ENCODE measurements at places on chromosomes 1 and 21.

DNA sequence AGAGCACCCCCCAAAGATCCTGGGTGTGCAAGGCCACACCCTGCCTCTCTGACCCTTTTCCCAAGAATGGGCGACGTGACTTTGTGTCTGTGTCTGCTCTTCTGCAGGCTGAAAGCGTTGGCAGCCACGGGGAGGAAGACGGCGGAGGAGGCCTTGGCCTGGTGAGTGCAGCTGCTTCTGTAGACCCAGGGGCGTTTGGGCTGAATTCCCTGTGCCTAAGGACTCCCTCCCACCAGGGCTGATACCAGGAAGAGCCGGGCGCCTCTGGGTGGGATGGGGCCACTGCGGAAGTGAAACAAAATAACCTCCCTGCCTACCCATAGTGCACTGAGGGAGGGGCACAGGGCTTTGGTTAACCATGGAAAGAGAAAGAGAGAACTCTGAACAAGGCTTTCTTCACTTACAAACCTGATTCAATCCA, 2.5 kb downstream of the UBASH3A start:
- DNase-seq: no peak

DNA sequence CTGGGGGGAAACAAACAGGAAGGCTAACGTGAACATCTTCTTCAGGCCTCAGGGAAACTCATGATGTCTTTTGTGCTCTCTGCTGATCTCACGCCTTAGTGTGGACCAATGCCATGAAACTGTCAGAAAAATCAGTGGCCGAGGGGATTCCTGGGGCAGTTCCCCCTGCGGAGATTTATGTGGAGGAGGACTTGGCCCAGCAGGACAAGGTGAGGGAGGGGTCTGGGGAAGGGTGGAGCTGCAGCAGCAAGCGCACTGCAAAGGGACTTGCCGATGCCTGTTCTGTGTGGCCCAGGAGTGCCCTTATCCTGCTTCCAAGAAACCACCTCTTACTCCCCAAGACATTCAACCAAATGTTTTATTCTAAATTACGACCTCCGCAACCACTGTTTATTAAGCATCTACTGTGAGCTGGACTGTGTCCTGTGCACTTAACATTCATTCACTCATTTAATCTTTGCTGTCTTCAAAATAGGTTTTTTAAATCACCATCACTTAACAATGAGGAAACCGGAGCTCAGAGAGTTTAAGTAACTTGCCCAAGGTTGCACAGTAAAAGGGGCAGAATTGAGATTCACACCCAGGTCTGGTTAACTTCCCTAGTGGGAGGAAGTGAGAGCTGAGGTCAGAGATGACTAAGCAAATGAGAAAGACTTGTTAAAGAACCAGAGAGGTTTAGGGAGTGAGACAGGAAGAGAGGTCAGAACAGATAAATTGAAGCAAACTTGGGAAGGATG, 49.7 kb downstream of the FHAD1 start:
- no peak for DNase-seq

GRCh38 chr1:188904201-188904600, 1573.5 kb downstream of the BRINP3 start:
- no peak for DNase-seq

DNA sequence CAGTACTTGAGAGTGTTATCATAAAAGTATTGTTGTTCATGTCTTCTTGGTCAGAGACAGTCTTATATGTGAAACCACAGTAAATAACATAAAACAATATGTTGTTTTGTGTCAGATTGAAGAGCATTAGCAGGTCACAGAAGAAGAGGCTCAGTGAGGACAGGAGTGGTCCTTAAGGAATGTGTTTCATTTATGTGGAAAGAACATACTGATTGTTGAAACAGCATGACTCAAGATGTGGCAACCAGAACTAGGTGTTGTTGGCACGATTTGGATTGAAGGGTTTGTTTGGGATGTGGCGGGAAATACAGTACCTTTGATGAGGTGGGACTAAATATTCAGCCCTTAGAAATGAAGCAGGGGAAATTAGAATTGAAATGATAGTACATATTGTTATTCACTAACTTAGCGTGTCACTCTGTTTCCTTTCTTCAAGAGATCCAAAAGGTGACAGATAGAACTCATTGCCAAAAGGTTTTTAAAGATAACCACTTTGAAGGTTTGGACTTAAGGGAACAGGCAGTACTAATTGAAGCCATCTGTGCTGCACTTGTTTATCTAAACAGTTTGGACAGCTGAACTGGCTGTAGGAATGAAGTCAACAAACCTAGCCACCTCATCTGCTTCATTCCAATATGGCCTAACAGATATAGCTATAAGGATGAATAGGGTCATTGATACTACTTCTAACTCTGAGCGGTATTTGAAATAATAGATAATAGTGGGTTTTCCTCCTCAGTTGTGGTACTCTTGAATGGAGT, 14.4 kb downstream of the RALGPS2 start:
- DNase-seq: no peak

GRCh38 chr1:43952731-43953346, 6.1 kb downstream of the IPO13 start:
- no peak for DNase-seq

- DNase-seq: no peak
Measured at GRCh38 chr1:163570071-163570470, 248.3 kb downstream of the NUF2 start.
